SK-N-SH (cell line): ENCODE measurements at places on chromosomes 5 and 9. TPM values are rescaled to one million over a fixed set of nuclear protein-coding genes. Genes with fewer than 3 reads are reported as not detected.

PTBP3 gene
- polyA plus RNA-seq, result 6.1 and 7.5 TPM in 2 replicates

GRXCR2 gene
- not detected in 2 replicates for polyA plus RNA-seq

FBN2 gene
- polyA plus RNA-seq, result 2.2 and 5.0 TPM in 2 replicates

ACSL6 gene
- 0.29 and 0.46 TPM in 2 replicates for polyA plus RNA-seq

- DNase-seq, result no peak
- H3K4me1 ChIP-seq, result no peaks in the 10 kb centered on the region
- no peak overlapping the region for H3K27ac ChIP-seq
- H3K36me3 ChIP-seq, result no peaks in the 10 kb centered on the region
- no peaks in the 10 kb centered on the region for H3K27me3 ChIP-seq
- no peak overlapping the region for H3K4me3 ChIP-seq
Measured at GRCh38 chr5:139946006-139946405, 97.1 kb downstream of the NRG2 start.

GRCh38 chr9:92294297-92294676, 790 bp upstream of the IARS1 start:
- peak overlapping the region; percentile 80 for H3K27ac ChIP-seq
- no peaks in the 10 kb centered on the region for H3K27me3 ChIP-seq
- peaks cover 41% of the 10 kb centered on the region for H3K36me3 ChIP-seq
- H3K4me1 ChIP-seq, result peaks cover 15% of the 10 kb centered on the region

DNA sequence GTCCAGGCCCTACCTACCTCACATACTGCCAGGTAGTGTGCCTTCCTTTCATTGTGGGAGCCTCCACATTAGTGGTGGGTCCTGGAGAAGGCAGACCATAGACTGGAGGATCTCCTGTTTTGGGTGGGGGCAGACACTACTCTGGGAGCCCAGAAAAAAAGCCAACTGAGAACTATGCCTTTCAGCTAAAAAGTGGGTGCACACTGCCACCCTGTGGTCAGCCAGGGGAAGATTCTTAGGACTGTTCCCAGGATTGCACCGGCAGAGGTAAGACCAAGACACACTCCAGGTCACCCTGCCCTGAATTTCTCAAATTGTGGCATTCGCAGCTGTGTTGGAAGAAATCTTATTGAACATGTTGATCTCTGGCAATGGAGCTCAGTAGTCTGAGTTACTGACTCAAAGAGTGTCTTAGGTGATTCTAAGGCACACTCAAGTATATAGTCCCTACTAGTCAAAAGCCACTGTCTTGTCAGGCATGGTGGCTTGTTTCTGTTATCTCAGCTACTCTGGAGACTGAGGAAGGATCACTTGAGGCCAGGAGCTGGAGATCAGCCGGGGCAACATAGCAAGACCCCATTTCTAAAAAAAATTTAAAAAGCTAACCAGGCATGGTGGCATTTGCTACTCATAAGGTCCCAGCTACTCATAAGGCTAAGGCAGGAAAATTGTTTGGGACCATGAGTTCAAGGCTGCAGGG, 3.6 kb downstream of the SIGMAR1 start:
- no peaks in the 10 kb centered on the region for H3K36me3 ChIP-seq
- peaks cover 9% of the 10 kb centered on the region; the same call in 1 of the 2 replicates for H3K27me3 ChIP-seq
- no peak overlapping the region for H3K27ac ChIP-seq
- peak; percentile 84 for DNase-seq

- H3K36me3 ChIP-seq, result no peaks in the 10 kb centered on the region
- no peak overlapping the region for H3K4me3 ChIP-seq
- peaks cover 12% of the 10 kb centered on the region; the same call in 1 of the 2 replicates for H3K4me1 ChIP-seq
- no peak for DNase-seq
- no peaks in the 10 kb centered on the region for H3K27me3 ChIP-seq
Measured at GRCh38 chr9:14350349-14350728, 36.4 kb upstream of the NFIB start.

GRCh38 chr9:130368631-130369103, 76.1 kb upstream of the ASS1 start:
- no peak overlapping the region for H3K4me3 ChIP-seq
- no peaks in the 10 kb centered on the region for H3K4me1 ChIP-seq
- H3K27ac ChIP-seq, result no peak overlapping the region
- no peaks in the 10 kb centered on the region for H3K27me3 ChIP-seq

DNA sequence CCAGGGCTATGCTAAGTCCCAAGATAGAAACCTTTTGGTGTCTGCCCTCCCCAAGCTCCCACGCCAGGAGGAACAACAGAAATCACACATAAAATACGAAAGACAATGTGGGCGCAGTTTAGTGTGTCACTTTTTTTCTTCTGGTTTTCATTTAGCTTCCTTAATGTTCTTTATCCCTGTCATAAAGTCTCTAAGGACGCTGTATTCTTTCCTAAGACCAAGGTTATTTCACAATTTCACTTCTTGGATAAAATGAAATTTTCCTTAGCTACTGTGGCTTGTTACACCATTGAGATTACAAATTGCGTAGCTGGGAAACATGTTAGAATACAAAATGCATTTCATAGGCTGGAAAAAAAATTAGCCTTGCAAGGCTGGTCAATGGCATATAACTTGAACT, 85.4 kb downstream of the GLIS3 start:
- no peak for DNase-seq
- H3K36me3 ChIP-seq, result no peaks in the 10 kb centered on the region
- H3K27ac ChIP-seq, result no peak overlapping the region
- no peak overlapping the region for H3K4me3 ChIP-seq

GRCh38 chr9:72937545-72937944, 15.3 kb downstream of the ALDH1A1 start:
- no peak for DNase-seq
- no peak overlapping the region for H3K27ac ChIP-seq
- H3K36me3 ChIP-seq, result no peaks in the 10 kb centered on the region

DNA sequence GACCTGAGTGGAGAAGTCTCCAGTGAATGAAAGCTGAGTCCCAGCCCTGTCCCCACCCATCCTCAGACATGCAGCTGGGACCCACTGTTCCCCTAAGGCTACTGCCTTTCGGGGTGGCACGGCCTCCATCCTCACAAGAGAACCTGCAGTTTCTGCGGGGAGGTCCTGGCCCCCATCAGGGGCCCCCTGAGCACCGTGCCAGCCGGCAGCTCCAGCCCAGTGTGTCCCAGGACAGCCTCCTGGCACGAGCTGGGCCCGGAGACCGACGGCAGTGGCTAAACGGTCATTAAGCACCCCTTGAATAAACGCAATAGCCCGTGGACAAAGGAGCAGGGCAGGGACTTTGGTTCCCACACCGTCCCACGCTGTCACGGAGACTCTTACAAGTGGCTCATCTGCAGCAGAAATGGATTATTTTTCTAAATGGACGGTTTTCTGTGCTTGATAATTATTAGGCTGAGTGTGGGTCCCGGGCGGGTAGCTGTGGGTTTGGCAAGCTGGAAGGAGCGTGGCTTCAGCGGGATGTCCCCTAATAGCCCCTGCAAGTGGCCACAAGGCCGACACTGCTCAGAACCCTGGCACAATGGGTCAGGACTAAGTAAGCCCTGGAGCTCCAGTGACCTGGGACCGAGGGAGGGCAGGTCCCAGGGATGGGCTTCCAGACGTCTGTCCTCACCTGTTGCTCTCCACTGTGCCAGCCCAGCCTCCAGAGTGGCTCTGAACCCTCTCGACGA, 17.4 kb downstream of the FAM78A start:
- H3K4me1 ChIP-seq, result peaks cover 5% of the 10 kb centered on the region; the same call in 1 of the 2 replicates
- no peaks in the 10 kb centered on the region for H3K27me3 ChIP-seq
- no peak for DNase-seq
- H3K4me3 ChIP-seq, result no peak overlapping the region
- H3K36me3 ChIP-seq, result no peaks in the 10 kb centered on the region
- no peak overlapping the region for H3K27ac ChIP-seq

DNA sequence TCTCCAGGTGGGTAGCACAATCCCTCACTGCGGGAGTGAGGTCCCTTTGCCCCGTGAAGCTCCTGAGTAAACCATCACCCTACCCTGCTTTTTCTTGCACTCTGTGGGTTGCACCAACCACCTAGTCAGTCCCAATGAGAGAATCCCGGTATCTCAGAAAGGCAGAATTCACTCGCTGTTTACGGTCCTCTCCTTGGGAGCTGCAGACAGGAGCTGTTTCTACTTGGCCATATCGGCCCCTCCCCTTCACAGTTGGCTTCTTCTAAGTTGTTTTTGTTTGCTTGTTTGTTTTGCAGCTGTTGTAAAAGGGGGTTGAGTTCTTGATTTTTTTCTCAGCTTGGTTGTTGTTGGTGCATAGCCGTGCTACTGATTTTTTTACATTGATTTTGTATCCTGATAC, 237.0 kb upstream of the RASA1 start:
- no peaks in the 10 kb centered on the region; the same call in 1 of the 2 replicates for H3K27me3 ChIP-seq
- H3K27ac ChIP-seq, result no peak overlapping the region
- no peak overlapping the region for H3K4me3 ChIP-seq

DNA sequence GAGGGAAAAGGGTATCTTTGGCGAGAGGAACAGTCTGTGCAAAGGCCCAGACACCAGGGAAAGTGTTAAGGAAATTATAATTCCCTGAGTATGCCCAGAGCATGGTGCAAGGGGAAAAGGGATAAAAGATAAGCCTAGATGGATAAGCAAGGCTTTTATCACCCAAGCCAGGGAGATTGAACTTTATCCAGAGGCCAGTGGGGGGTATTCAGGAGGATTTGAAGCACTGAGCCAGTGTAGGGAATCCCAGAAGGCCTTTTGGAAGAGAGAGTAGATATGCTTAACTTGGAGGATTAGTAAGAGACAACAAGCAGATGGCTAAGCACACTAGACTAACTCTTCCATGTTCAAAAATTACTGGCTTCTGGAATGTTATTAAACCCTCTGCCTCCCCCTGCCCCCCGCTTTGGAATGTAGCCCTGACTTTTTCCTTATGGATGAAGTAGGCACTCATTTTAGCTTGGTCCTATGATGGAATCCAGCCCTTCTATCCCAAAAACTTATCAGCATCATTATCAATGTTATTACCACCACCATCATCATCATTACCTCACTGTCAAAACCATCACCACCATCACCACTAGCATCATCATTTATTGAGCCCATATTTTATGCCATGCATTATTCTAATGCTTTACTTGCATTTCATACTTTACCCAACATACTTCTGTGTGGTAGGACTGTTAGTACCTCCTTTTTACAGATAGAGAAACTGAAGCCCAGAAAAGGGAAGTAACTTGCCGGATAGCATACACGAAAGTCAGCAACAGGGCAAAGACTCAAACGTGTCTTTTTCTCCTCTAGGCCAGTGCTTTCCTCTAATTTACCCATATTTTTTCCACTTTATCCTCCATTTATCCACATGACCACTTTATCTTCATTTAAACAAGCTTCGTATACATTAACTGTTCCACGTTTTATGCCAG, 237.0 kb downstream of the PAPPA start:
- peaks cover 80% of the 10 kb centered on the region for H3K36me3 ChIP-seq
- H3K27me3 ChIP-seq, result no peaks in the 10 kb centered on the region

DNA sequence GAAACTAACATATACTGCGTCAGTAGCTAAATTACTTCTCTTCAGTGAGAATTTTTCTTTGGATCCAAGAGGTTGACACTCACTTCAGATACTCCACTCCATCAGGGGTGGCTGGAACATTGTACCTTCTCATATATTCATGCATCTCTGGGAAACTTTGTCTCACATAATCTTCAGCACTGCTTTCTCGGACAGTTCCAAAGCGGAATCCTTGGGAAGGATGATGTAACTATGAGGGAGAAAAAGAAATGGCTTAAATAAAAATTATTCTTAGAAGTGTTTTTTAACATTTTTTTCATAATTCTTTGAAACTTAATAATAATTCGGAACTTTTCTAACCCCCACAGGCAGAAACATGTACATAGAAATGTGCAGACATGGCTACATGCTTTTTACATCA, 33.4 kb upstream of the PPP3R2 start:
- H3K36me3 ChIP-seq, result no peaks in the 10 kb centered on the region
- H3K27ac ChIP-seq, result no peak overlapping the region
- H3K27me3 ChIP-seq, result no peaks in the 10 kb centered on the region; the same call in 1 of the 2 replicates
- H3K4me3 ChIP-seq, result no peak overlapping the region
- no peaks in the 10 kb centered on the region for H3K4me1 ChIP-seq

DNA sequence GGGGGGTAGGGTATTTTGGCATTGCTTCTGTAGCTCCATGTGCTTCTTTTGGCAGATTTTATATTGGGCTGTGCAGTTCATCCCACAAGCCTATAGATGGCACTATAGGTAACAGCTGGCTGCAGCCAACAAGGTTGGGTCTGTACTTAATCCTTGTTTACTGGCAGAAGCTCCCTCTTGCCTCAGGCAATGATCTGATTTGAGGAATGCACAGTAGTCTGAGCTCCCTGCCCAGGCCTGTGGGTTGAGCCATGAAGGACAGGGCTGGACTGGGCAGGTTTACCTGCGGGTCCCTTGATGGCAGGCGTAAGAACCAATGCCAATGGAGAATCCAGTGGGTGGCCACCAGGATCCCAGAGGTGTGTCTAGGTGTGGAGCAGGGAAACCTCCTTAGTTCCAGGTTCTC, 11.7 kb upstream of the OR1J2 start:
- no peak overlapping the region for H3K4me3 ChIP-seq
- H3K4me1 ChIP-seq, result no peaks in the 10 kb centered on the region; the same call in 1 of the 2 replicates
- DNase-seq, result peak; percentile 45
- no peaks in the 10 kb centered on the region for H3K36me3 ChIP-seq
- no peaks in the 10 kb centered on the region for H3K27me3 ChIP-seq

DNA sequence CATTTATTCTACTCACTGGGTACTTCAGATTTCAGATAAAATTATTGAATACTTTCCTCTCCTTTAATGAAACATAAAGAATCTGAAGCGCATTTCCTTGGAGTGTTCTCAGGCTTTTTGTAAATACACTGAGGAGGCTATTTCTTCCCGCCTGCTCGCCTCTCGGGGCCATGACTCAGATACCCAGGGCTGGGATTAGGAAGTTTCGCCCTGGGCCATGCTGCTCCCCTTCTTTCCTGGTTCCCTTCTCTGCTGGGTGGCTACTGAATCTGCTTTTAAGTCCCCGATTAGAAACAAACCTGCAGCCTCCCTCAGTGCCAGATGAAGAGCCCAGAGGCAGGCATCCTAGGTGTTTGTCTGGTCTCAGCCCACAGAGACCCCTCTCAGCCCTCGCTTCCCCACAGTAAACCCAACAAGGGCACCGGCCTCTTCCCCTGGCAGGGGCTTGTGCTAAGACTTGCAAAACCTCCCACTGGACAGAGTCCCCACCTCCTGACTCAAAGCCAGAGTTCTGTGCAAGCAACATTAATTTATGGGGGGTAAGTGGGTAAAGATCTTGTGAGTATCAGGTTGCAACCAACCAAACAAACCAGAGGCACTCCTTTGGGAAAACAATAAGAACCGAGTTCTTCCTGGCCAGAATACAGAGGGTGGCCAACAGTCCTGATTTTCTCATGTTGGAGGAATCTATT, 30.7 kb upstream of the IRX1 start:
- no peak overlapping the region for H3K4me3 ChIP-seq
- no peak for DNase-seq
- H3K36me3 ChIP-seq, result no peaks in the 10 kb centered on the region
